D341Med (cell line): ENCODE measurements at places on chromosomes 4 and X.

DNA sequence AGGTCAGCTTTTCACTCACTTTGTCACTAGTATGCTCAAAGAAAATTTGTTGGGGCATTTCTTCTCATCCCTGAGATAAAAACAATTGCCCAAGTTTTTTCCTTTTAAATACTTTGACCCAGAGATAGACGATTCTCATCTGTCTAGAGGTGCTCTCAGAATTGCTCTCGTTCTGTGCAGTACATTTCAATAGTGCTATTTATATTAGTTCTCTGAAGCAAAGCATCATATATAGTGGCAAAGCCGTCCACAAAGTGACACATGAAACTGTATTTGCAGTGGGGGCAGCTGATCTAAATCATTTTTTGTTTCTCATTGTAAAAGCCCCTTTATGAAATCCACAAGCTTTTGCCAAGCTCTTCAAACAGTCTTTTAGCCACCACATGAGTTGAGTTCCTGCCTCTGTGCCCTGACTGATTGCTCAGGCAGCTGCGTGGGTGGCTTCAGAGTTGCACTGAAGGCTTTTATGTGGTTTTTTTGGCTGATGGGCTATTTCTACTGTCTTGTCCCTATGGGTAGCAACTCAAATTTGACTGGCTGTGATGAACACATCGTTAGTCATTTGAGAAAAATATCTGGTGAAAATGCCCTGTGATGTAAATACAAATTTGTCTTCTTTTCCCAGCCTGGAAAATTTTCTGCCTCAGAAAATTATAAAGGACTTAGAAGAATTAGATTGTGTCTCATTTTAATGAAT is 119.1 kb upstream of the OTUD4 start:
- no peak for DNase-seq

- DNase-seq, result no peak
Measured at GRCh38 chrX:50577326-50577725, 106.7 kb upstream of the DGKK start.

DNA sequence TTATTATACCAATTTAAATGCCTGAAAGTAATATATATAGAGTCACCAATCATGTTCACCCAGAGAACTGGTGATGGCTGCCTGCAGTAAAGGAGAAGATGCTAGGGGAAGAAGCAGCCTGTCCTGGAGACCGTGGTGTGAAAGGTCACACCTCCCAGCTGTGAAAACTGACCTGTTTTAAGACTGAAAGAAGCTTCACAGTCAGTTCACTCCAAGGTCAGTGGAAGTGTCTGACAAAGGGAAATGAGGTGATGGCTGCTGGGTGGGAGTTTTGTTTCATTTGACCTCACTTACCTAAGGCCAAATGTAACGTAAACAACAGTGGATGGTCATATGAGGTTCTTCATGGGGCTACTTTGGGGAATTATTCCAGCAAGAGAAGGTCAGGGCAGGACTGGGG is 352.1 kb upstream of the GATB start:
- DNase-seq, result no peak

DNA sequence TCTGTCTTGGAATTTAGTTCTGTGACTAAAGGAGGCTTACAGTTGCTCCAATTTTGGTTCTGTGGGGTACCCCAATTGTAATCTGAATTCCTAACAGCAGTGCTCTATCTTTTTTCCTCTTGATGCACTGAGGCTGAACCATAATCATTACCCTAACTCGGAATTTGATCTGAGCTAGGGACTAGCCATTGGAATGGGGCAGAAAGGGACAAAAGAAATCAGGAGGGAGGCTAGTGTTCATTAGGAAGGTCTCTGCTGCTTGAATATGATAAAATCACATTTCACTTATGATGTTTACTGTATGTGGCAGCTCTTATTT is 2.7 kb downstream of the KLF3 start:
- DNase-seq, result no peak

DNA sequence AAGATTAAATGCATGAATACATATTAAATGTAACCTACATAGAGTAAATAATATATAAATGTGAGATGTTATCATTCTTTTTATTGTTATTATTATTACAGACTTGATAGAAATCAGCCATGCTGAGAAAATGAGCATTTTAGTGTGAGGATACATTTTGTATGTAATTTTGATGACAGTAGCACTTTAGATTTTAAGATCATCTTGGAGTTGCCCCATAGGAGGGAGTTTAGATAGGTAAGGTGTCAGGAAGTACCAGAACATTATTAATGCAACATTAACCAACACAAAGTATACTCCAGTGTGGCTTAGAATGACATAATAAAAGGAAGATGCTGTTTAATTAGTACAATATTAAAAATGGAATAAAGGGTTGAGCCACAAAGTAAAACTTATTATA is 8.4 kb downstream of the TMPRSS11A start:
- no peak for DNase-seq

- no peak for DNase-seq
Measured at GRCh38 chr4:7300711-7301095, 108.4 kb downstream of the SORCS2 start.

- no peak for DNase-seq
Measured at GRCh38 chr4:186499467-186499866, 55.9 kb downstream of the MTNR1A start.
